ENCODE measurements at places on chromosomes 2 and 18.

DNA sequence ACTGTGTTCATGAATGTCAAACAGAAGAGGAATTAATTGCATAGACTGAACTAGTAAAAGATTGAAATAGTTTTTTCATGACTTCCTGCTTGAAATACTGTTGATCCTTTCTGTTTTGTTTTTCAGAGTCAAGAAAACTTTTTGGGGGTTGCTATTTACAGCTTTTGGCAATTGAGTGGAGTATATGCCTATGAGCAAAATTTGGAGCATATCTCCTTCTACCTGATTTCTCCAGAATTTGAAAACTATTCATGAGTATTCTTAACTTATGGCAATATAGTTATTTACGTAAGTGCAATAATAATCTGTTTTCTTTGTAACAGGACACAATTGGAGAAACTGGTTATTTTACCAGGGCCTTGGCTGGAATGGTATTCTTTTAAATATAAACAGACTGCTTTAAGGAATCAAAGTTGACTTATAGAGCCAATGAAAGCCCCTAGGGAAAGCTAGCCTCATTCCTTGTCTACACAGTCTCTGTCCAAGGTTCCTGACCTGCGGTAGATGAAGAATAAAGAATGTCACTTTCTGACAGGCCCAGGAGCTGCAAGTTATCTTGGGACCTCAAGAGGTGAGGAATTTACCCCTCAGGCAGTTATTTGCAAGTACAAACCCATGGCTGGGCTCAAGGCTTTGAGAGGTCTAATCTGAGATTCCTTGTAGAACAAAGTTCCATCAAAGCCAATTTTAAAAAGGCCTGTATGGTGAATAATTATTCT is 193.5 kb upstream of the NDUFV2 start:
- no peak for DNase-seq

DNA sequence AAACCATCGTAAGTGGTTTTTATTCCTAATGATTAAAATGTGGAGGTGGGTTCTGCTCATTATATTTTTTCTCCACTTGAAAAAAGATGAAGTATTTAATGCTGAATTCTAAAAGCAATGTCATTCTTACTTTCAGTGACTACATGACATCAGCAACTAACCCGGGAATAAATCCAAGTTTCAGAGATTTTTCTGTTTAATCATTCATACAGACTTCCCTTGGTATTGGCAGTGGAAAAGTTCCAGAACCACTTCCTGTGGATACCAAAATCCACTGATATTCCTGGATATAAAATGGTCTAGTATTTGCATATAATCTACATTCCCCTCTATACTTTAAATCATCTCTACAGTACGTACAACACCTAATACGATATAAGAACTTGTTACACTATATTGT is 128.6 kb downstream of the ZNF532 start:
- DNase-seq = no peak

- no peak for DNase-seq
Measured at GRCh38 chr2:97716695-97717612, 3.6 kb downstream of the ZAP70 start.

GRCh38 chr18:60471652-60472051 is 99.1 kb upstream of the MC4R start:
- DNase-seq = no peak

- DNase-seq = no peak
Measured at GRCh38 chr2:7324706-7325105, 407.5 kb downstream of the RNF144A start.

- DNase-seq = no peak
Measured at GRCh38 chr2:99660616-99661406, 171.0 kb upstream of the REV1 start.

GRCh38 chr2:75157435-75157834 is 41.9 kb downstream of the TACR1 start:
- DNase-seq = no peak

- no peak for DNase-seq
Measured at GRCh38 chr2:152846697-152847470, 128.5 kb downstream of the ARL6IP6 start.

DNA sequence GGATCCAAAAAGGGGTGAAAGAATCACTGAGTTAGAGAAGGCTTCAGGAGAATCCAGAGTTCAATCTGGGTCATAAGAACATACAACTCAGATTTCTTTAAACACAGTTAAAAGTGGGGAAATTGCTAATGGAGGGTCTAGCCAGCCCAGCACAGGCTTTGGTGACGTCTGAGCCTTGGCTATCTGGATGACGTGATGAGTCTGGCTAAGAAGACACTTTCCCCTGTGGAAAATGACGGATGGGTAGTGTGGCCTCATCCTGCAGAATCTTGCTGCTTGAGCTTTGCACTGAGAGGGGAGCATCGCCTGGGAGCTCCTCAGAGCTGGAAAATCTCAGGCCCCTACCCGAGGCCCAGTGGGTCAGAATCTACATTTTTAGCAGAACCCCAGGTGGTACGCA is 19.2 kb downstream of the EDAR start:
- no peak for DNase-seq

DNA sequence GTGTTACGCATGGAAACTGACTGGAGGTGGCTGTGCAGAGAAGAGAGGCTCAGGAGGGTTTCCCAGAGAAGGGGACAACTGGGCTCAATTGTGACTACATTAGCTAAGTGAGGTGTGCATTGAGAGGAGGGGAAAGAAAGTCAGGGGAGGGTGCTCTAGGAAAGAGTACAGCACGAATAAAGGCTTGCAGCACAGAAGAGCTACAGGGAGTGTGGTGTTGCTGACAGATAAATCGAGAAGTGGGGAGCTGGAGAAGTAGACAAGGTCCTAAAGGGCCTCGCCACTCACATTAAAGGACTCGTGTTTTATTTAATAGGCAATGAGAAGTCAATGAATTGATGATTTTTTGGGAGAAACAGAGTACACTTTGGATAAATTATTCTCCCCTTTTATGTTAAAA is 65.7 kb upstream of the CTAGE1 start:
- DNase-seq = no peak

GRCh38 chr2:125330133-125330532 is 1305.0 kb downstream of the CNTNAP5 start:
- no peak for DNase-seq

GRCh38 chr2:31828891-31829290 is 181.9 kb downstream of the MEMO1 start:
- no peak for DNase-seq

- DNase-seq = no peak
Measured at GRCh38 chr18:70197844-70198243, 7.6 kb downstream of the RTTN start.

GRCh38 chr18:43634994-43635393 is 357.7 kb upstream of the SYT4 start:
- DNase-seq = no peak

GRCh38 chr2:32663864-32664263 is 36.0 kb downstream of the TTC27 start:
- no peak for DNase-seq

DNA sequence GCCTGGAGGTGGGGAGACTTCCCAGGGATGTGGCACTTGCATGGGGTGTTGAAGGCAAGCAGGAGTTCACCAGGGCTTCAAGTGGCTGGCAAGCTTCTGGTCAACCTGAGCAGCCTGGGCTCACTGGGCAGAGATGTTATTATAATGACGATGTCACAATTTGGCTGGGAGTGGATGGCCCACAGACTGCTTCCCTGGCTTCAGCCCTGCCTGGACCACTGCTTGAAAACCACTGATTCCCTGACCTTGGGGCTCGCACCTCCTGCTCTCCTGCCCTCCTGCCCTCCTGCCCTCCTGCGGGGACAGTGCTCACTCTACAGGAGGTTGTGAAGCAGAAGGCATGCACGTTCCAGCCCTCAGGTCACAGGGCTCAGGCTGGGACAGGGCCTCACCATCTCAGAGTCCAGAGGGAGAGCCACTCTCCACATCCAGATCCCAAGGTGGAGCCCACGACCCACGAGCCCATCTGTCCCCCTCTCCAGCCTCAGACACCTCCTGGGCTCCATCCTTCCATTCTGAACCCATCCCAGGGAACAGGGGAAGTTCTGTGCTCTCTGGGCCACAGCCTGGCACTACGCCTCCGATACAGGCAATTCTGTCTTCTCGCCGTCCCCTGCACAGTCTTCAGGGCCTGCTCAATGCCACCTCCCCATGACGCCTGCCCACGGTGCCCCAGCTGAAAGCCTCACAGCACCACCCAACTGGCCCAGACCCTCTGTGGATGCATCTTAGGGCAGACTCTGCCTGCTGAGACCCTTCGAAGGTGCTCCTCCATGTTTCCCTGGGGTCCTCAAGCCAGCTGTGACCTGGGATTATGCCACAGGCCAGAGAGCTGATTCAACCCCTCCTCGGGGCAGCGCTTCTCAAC is 241.6 kb upstream of the RAB6C start:
- DNase-seq = no peak

GRCh38 chr2:64052463-64053241 is 33.4 kb upstream of the VPS54 start:
- DNase-seq = no peak

DNA sequence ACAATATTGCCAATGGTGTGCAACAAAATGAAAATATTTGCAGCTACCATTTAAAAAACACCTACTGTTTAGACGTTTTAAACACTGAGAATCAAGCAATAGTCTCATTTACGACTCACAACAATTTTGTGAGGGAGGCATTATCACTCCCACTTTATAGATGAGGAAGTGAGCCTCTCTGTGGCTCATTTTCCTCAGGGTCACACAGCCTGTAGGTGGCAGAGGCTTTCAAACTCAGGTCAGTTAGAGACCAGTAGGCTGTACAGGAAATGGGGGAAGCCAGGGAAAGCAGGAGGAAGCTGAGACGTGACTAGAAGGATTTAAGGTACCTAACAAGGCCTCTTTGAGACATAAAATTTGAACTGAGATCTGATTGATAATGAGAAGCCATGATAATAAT is 95.0 kb upstream of the ZNF521 start:
- no peak for DNase-seq

DNA sequence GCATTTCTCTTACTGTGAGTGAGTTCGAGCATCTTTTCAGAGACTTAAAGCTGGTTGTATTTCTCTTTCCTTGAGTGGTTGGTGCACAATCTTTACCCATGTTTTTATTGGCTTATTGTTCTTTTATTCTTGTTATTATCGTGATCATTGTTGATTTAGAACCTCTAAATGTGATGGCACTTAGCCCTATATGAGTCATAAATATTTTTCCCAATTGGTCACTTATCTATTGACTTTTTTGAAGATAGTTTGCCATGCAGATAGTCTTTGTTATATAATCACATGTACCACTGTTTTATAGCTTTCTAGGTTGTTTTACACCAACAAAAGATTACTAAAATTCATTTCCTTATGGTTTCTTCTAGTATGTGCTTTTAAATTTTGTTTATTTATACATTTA is 141.6 kb upstream of the MSH6 start:
- DNase-seq = no peak

GRCh38 chr18:49616618-49617328 is 54.9 kb downstream of the LIPG start:
- no peak for DNase-seq

DNA sequence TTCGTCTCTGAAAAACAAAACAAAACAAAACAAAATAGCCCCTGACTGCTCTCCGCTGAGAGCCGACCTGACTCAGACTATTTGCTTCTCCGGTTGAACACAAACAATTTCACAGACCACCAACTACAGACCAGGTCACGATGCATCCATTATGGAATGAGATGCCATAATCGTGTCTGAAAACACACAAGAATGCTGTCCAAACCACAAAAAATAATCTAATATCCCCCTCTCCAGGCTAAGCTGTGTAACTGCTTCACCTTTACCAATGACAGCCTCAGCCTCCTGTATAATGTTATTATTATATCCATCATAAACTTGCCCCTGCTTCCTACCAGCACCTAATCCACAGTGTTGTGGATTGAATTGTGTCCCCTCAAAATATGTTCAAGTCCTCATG is 114.7 kb downstream of the DNAH6 start:
- DNase-seq = no peak

GRCh38 chr2:74816540-74817303 is 17.2 kb upstream of the HK2 start:
- DNase-seq = no peak

- no peak for DNase-seq
Measured at GRCh38 chr2:45874344-45874743, 222.9 kb downstream of the PRKCE start.

- DNase-seq = no peak
Measured at GRCh38 chr2:149075853-149076252, 37.4 kb downstream of the LYPD6B start.

DNA sequence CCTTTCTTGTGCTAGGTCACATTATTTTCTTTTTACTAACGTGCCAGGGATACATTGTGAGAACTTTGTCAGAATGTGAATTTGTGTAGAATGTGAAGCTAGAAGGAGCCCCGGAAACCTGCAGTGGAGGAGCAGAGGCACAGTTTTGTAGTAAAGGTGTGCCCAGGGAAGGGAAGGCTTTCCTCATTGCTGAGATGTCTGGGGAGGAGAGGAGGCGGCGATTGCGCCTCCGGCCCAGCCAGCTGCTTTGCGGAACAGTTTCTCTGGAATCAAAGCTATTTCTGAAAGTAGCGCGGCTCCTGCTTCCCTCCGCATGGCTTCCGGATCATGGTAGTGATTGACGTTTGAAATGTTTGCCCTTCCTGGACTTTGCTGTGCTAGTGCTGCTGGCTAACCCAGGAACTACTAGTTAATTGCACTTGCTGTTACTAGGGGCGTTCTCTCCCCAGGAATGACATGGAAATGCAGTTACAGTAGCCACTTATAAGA is 83.1 kb upstream of the RBM44 start:
- no peak for DNase-seq

DNA sequence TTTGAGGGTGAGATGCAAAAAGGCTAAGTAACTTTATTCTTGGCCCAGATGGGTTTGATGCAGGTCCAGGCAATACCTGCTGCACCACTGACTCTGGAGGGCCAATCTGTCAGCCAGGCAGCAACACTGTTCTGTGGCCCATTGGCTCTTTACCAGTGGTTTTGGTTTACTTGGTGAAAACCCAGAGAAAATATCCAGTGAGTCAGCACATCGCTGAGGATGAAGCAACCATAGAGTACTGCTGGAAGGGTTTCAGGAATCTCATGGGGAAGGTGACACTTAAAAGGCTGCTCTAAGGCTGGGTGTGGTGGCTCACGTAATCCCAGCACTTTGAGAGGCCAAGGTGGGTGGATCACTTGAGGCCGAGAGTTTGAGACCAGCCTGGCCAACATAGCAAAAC is 192.5 kb upstream of the FAM98A start:
- no peak for DNase-seq
